ENCODE measurements at places on chromosomes 7 and 10.
A peak's percentile ranks its signal among the peaks of the same experiment; 100 is the strongest.

DNA sequence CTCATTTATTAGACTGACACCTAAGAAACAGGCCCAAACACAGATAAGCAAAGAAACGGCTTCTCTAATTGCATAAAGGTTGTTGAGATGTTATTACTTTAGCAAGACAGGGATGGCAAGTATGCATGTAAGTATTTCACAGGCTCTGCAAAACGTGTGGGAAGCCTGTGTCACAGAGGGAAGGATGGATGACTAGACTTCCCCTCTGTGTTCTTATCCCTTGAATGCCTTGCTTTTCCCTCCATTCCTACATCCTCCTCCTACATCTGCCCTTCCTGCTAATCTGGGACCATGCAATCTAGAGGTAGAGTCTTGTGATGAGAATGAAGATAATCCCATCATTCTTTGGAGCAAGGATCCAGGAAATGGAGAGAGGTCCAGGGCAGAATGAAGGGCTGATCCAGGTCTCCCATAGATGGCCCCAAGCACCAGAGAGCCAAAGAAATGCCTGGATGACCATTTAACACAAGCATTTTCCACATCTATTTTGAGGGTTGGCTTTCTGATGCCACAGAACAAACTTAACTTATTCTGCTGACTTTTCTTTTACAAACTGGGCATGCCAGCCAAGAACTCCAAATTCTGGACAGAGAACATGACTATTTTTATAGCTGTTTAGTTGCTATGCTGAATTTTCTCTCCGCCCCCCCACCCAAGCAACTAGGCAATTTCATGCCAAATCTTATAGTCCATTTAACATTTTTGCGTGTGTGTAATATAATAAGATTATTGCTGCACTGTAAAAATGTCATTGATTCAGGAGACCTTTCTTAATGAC lies 48.1 kb downstream of the NRP1 start:
- no peak for DNase-seq

GRCh38 chr10:59561477-59562121 lies 148.1 kb downstream of the SLC16A9 start:
- DNase-seq, result no peak

GRCh38 chr7:158110661-158111048 lies 477.0 kb downstream of the PTPRN2 start:
- DNase-seq, result no peak

DNA sequence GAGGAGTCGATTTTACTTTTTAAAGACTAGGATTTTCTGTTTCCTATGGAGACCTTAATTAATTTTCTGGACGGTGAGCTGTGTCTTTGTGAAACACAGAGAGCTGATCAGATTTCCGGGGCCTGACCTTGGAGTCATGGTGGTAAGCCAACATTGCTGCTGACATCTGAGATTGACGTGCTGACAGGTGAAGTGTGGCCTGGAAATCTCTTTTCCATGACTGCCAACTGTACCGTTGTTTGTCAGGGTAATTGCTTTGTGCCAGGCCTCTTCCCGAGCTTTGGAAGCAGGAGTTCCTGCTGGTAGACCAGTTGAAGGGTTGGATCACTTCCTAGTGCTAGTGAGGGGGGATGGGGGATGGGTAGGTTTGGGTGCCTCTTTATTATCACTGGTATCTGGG lies 71.2 kb downstream of the ADRA2A start:
- DNase-seq, result no peak

GRCh38 chr7:17104419-17104818 lies 194.0 kb upstream of the AHR start:
- no peak for DNase-seq

DNA sequence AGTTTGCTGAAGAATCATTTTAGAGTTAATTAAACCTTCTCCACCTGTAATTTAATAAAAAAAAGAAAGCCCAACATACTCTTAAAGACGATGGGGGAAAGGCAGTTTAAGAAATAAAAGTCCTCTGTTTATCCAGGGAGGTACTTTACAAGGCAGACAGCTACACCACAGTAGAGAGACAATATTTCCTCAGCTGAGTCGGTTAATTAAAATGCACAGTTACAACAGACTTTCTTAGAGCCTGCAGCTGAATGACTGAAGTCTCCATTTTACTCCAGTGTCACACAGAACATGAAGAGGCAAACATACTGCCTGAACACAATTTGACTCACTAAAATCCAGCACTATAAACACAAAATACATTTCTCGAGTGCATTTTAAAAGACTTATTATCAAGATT lies 15.1 kb downstream of the LRRTM3 start:
- DNase-seq, result no peak

GRCh38 chr10:22911889-22912762 lies 15.7 kb upstream of the ARMC3 start:
- DNase-seq, result no peak

GRCh38 chr7:6293202-6293601 lies 20.8 kb upstream of the CYTH3 start:
- DNase-seq, result no peak

DNA sequence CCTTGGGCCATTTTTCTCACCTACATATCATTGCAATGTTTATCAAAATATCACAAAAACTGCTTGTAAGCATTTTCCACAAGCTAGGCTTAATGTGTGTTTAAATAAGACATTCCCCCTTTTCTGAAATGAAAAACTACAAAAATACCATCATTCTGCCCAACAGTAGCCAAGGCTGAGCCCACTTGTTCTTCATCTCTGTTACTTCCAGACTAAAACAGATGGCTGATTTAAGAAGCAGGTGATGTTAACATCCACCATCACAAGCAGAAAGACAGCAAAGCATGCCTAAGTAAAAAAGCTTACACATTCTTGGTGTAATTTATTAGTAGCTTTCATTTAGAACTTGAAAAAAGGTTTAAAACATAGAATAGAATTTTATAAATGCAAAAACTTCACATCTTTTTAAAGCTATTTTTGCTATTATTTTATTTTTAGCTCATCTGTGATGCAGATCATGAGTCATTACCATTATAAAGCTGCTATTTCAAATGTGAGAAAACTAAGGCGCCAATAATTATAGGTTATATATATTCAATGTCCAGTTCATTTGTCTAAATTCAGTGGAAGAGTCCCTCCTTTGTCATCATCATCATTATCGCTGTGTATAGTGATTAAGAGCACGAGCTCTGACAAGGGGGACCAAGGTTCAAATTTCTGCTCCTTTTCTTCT lies 109.4 kb downstream of the RELN start:
- no peak for DNase-seq

GRCh38 chr7:41769162-41769561 lies 66.3 kb upstream of the INHBA start:
- no peak for DNase-seq

GRCh38 chr7:119545118-119545517 lies 727.9 kb upstream of the KCND2 start:
- DNase-seq, result no peak

GRCh38 chr7:103504505-103505135 lies 58.6 kb upstream of the SLC26A5 start:
- no peak for DNase-seq

- DNase-seq, result no peak
These were observed 879 bp downstream of the NUDT5 start for GRCh38 chr10:12194752-12195271.

- DNase-seq, result no peak
These were observed 128.3 kb upstream of the ASAH2 start for GRCh38 chr10:50379616-50380015.

DNA sequence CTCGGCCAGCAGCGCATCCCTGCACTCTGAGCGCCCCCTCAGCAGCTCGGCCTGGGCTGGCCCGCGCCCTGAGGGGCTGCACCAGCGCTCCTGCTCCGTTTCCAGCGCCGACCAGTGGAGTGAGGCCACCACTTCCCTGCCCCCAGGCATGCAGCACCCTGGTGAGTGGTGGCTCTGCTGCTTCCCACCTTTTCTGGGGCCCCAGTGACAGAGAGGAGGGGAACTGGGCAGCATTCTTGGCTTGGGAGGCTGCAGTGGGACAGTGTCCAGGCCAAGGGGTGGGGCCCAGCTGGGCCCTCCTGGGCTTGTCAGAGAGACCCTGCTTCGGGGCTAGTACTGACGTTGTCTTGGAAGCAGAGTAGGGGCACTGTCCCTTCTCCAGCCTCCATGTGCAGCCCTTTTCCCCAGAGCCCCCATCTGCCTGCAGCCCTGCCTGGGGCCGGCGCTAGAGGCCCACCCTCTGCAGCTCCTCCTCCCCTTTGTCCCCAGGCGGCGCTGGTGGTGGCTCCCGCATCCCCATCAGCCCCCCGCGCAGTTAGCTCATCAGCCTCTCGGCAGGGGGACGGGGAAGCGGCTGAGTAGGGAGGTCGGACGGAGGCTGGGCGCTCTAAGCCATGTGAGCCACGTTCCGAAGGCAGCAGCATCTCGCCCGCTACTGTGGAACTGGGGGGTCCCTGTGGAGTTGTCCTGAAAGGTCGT lies 29.2 kb downstream of the GBX1 start:
- no peak for DNase-seq

DNA sequence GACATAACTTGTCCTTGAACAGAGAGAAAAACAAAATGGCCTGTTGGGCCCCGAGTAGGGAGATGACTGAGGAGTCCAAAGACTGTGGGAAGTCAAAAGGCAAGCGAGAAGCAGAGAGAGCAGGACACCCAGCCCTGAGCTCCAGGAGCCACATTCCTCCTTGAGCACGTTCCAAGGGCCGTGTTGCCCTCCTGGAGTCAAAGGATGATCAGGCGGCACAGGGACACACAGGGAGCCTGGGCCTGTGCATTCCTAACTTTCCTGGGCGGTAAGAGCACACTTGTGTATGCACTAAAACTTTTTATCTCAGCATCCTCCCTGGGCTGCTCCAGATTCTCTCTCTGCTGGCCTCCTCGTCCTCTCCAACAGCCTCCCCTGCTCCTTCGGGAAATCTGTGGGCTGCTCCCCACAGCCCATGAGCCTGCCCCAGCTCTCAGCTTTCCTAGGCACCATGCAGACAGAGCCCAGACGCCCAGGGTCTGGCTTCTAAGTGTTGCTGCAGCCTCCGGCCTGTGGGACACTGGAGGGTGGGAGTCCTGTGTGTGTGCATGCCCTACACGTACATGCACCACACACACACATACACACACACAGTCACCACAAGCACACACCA lies 281.8 kb downstream of the POU6F2 start:
- DNase-seq, result no peak

GRCh38 chr7:130288829-130289228 lies 4.1 kb upstream of the CPA4 start:
- no peak for DNase-seq

- no peak for DNase-seq
These were observed 530.8 kb downstream of the SH2D4B start for GRCh38 chr10:81068460-81068859.

DNA sequence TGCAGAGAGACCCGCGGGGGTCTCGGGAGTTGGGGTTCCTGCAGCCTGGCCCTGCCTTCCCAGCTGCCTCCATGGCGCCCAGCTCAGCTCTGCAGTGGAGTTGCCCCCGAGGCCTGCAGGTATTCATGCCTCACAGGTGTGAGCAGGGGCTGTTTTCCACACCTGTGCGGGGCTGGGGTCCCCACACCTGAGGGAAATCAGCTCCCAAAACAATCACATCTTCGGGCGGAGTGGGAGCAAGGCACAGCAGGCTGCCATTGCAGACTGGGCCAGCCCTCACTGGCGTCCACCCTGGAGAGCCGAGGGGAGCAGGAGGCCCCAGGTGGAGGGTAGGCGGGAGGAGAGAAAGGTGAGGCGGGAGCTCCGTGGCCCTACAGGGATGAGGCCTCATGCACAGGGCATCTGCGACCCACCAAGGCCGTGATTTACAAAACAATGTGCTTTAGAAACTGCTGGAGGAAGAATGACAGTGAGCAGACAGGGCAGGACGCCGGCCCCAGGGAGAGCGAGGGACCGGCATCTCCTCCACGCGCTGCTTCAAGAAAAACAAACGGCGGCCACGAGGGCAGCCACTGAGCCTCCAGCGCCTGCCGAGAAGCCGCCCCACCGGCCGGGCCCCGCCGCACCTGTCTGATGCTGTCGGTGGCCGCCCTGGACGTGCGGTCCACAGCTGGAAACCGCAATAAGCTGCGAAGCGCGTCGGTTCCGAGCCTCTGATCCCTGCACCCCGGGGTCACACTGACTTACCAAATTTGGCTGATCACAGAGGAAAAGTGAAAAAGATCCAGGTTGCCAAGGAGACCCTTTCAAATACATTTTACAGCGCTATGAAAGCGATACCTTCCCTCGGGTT lies 53.0 kb upstream of the PDGFA start:
- no peak for DNase-seq

- DNase-seq, result no peak
These were observed 190.6 kb downstream of the PTPN20 start for GRCh38 chr10:47101807-47102206.

- DNase-seq, result no peak
These were observed 98.4 kb upstream of the FAM3C start for GRCh38 chr7:121494516-121494915.

GRCh38 chr7:125636320-125636962 lies 706.8 kb upstream of the POT1 start:
- DNase-seq, result no peak

- DNase-seq, result no peak
These were observed 153.0 kb upstream of the PPP2R2D start for GRCh38 chr10:131747791-131748190.

DNA sequence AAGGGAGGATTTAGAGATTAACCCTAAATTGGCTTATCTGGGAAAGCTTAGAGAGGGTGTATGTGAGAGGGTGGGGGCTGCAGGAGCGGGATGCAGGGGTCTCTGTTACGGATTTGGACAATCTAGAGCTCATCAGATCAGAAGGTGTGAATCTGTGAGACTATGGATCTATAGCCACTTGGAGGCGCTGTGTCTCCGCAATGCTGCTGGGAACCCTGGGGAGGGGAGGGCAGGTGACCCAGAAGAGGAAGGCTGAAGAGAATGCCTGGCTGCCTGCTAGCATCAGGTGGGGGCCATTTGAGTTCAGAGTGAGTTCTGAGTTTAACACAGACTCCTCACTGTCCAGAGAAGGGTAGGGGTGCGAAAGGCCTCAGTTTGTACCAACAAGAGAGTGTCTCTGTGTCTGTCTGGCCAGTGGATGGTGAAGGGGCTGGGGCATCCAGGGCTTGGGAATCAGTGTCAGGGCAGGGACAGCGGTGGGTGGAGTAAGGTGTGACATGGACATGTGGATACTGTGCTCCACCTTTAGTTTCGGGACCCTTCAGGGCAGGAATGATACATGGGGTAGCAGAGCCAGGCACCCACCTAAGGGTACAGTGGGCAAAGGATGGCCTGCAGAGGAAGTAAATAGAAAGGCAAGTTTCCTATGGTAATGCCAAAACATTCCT lies 187.3 kb upstream of the PRSS58 start:
- peak; percentile 24 for DNase-seq

DNA sequence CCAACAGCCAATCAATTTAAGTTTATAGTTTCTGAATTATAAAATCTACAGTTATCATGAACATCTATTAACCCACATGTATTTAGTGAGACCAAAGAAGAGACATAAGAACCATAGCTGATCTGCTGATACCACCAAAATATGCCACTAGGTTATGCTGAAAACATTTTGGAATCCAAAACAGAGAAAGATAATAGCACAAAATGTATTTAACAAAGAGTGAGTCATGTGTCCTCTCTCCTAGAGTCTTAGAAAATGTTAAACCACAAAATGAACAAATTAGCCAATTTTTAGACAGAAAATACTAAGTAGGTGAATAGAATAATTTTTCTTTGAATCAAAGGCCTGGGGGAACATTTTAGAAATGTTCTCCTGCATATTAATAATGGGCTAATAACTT lies 527.5 kb downstream of the GPAM start:
- DNase-seq, result no peak

GRCh38 chr7:145732521-145732920 lies 384.1 kb upstream of the CNTNAP2 start:
- DNase-seq, result no peak

GRCh38 chr10:48821692-48822091 lies 117.9 kb downstream of the LRRC18 start:
- DNase-seq, result no peak

All from GF-D8 (cell line).